ENCODE measurements at places on chromosomes 5 and 9. TPM values are rescaled to one million over a fixed set of nuclear protein-coding genes. Genes with fewer than 3 reads are reported as not detected.

Gene SLC6A7
- total RNA-seq, result not detected

Gene PPP3R2
- total RNA-seq, result not detected

Gene ADRB2
- total RNA-seq, result 2.7 TPM

Gene EQTN
- total RNA-seq, result 0.93 TPM

Gene LOX
- total RNA-seq, result 9.3 TPM

Gene PKD2L2
- not detected for total RNA-seq

All from melanocyte of skin (primary cell).